ENCODE measurements at places on chromosomes 4 and X.

DNA sequence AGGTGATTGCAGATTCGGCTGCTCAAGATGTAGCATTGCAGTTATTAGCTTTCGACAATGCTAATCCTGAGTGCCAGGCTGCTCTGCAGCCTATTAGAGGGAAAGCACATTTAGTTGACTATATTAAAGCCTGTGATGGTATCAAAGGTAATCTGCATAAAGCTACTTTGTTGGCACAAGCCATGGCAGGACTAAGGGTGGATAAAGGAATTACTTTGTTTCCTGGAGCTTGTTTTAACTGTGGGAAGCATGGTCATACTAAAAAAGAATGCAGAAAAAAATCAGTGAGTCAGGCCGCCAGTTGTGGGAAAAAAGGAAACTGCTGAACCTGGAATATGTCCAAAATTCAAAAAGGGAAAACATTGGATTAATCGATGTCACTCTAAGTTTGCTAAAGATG lies 154.9 kb upstream of the TECRL start:
- DNase-seq: no peak

DNA sequence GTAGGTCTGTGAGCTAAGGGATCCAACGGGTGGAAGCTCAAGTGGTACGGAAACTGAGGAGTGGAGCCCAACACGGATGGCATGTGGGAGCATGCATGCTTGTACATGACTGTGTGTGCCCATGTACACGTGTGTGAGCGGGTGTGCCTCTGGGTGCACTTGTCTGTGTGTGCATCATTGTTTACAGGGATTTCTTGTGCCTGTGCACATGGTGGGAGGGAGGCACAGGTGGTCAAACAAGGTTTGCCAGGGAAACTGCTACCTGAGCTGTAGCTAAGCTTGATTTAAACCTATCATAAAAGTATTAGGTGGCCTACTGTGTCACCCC lies 122.5 kb upstream of the MAMLD1 start:
- no peak for DNase-seq

DNA sequence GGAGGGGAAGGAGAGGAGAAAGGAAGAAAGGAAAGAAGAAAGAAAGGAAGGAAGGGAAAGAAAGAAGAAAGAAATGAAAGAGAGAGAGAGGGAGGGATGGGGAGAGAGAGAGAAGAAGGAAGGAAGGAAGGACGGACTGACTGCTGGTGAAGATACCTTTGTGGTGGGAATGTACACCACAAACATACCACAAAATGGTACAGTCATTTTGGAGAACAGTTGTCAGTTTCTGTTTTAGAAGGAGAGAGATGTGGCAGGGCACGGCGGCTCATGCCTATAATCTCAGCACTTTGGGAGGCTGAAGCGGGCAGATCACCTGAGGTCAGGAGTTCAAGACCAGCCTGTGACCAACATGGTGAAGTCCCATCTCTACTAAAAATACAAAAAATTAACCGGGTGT lies 40.0 kb upstream of the SHISA3 start:
- no peak for DNase-seq

DNA sequence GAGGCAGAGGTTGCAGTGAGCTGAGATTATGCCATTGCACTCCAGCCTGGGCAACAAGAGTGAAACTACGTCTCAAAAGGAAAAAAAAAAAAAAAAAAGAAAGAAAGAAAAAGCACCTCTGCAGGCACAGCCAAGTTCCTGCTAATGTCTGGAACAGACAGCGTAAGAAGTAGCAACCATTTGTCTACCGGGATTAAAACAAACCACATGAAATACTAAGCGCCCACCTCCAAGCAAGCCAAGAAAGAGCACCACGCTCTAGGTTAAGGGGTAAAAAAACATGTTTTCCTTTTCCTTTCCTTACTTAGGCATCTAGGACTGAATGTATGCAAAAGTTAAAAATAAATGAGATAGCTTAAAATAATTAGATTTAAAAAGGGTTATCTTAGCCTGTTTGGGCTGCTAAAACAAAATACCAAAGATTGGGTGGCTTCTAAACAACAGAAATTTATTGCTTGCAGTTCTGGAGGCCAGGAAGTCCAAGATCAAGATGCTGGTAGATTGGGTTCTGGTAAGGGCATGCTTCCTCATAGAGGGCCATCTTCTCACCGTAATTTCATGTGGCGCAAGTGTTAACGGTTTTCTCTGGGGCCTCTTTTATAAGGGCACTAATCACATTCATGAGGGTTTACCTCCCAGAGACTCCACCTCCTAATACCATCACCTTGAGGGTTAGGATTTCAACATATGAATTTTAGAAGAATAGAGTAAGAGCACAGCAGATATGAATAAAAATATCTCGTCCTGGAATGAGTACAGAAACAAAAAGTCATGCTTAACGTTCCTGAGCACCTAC lies 12.3 kb downstream of the GPC4 start:
- DNase-seq: no peak

DNA sequence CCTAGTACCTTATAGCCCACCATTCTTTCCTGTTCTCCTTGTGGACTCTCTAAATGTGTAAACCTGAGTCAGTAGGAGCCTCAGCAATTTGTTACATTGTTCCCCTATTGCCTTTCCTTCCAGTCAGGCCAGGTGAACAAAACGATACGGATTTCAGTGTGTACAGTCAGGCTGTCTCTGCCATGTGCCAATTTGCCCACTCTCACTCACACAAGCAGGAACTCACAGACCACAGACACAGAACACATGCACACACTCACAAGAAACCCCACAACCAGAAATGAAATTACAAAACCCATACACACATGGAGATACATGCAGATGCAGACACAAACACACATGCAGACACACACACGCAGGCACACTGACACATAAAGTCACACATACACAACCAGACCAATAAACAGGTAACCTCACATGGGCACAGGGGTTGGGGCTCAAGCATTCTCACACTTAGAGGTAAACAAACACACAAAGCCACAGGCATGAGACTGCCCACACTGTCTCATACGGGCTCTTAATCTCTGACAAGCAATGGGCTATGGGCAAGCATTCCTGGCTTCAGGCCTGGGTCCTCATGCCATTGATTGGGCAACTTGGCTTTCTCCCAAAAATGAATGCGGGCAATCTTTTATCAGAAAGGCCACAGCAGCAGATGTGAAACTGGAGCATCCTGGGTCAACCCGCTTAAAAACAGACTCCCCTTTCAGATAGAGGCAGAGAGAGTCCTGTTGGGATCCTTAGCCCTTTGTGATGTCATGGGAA lies 68.7 kb downstream of the NBDY start:
- no peak for DNase-seq

DNA sequence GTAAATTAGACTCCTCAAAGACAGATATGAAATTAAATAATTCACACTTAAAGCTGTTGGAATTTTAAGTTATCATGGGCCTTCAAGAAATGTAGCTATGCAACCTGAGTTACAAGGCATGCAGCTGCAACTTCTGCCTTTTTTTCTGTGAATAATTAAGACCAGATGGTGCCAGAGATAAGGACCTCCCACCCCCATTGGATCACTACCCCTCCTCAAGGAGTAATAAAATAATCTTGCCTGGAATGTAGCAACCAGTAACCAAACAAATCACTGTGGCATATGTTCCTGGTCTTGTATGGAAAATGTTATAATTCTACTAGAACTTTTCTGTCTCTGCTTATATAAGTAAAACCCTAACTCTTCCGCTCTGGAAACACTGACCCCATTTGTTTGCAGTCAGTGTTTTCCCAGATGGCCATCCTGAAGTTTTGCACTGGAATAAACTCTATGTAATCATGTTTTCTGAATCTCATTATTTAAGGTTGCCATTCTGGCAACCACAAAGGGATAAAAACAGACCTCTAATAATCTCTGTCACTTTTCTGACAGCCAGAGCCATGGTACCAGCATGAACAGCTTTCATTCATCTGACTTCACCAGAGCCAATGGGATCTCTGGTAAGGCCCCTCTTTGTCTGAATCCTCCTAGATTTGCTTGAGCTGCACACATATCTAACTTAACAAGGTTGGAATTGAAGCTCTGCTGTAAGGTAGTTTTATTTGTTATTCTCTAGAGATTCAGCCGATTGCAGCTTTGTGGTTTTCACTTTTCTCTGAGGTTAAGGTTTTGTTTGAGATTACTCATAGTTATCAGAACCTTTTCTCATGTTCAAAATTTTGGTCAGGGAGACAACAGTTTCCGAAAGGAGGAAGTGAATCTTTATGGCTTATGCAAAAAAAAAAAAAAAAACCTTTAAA lies 274.6 kb downstream of the NAF1 start:
- DNase-seq: no peak

DNA sequence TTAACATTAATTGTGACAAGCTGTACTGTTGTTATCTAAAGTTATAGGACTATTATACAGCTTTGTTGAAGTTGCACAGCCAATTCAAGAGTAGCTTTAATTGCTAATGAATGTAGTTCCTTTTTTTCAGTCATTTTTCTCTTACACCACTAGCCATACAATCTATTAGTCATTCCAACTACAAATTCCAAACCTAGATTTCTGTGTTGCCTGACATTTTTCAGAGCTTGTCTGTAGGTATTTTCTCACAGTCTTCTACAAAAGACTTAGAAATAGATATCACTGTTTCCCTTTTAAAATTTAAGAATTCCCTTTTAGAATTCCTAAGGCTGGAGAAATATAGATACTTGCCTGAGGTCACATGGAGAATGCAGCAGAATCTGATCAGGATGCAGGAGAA lies 307.0 kb upstream of the HS3ST1 start:
- no peak for DNase-seq

DNA sequence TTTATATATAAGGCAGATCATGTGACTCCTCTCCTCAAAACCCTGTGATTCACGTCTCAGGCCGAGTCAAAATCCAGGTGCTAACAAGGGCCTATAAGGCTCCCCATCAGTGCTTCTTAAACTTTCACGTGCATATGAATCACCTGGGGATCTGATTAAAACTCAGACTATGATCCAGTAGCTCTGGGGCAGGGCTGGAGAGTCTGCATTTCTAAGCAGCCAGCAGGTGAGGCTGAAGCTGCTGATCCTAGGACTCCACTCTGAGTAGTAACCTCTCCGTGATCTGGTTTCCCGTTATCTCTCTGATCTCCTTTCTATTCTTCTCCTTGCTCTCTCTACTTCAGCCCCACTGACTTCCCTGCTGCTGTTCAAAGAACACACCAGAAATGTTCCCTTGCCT lies 252.4 kb upstream of the RPS6KA3 start:
- DNase-seq: no peak

Data from CD4-positive, alpha-beta memory T cell (primary cell).